ENCODE measurements at places on chromosomes 11 and 22.

DNA sequence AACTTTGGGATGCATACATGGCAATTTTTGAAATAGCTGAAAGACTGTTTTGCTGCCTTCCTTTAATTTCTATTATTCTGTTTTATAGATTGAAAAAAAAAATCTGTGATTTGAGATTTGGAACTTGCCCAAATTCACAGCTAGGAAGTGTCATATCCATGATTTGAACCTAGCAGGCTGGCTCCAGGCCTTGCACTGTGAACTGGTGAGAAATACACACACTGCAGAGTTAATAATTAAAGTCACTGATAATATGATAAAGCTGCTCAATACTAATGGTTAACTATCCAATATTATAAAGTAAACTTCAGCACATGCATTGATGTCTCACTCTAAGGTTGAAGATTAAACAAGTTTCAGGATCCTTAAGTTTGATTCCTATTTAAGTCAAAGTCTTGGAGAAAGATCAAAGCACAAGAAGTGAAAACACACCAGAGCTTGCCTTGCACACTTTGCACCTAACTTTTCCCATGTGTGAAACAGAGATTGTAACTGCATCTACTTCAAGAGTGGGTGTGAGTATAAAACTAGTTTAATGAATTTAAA lies 150.6 kb upstream of the CCDC179 start:
- no peak for DNase-seq

DNA sequence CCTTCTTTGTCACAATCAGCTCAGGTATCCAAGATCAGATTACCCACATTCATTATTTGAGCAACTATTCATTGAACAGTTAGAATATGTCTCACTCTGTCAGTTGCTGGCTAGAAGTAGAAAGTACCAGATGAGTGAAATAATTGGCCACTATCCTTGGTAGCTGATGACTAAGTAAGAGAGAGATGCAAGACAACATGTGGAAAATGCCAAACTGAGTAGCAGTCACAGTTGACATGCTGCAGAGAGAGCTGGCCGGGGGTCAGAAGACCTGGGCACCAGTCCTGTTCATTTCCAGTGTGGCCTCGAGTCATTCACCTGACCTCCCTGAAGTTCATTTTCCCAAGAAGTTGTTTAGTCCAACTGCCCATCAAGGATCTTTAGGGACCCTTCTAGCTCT lies 22.5 kb upstream of the SMIM35 start:
- peak; percentile 40 for DNase-seq

DNA sequence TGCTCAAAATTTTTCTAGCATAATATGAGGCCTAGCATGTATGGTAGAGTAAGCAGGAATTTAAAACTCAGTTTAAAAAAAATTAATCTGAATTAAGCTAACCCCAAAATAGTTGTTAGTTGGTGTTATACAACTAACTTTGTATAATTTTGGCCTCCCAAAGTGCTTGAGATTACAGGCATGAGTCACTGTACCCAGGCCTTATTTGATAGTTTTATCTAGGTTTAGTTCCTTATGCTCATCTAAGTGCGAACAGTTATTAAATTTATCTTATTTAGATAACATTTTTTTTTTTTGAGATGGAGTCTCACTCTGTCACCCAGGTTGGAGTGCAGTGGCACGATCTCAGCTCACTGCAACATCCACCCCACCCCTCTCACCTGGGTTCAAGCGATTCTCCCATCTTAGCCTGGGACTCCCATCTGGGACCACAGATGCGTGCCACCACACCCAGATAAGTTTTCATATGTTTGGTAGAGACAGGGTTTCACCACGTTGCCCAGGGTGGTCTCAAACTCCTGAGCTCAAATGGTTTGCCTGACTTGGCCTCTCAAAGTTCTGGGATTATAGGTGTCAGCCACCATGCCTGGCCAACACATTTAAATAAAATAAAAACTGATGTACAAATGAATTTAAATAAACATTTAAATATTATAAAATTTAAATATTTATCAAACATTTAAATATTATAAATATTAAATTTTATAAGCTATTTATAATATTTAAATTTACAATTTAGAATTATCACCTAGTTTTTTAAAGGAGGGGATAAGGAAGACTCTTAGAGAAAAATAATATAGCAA lies 7.5 kb downstream of the IL18 start:
- DNase-seq, result no peak

DNA sequence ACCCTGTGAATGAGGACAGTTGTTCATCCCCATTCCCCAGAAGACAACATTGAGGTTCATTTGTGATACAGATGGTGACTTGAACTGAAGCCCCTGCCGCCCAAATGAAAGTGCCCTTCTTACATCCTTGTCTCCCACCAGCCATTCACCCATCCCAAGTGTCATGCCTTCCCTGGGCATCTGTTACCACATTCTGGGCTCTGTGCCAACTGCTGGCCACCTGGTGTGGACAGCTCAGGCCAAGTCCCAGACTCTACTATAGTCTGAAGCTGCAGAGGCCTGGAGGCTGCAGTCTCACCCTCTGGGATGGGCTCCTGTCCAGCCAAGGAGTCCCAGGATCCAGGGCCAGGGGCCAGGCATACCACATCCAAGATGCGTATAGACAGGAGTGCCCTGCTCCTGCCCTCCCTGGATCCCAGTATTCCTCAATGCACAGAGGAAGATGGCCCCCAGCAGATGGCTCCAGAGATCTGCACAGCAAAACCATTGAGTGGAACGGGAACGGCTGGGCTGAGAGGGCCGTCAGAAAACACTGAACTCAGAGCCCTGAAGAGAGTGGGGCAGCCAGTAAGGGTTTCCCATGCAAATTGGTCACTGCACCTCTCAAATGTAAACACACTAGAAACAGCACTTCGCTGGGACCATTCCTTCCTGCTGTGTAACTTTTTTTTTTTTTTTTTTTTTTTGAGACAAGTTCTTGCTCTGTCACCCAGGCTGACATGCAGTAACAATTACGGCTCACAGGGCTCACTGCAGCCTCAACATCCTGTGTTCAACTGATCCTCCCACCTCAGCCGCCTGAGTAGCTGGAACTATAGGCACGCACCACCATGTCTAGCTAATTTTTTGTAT lies 22.8 kb downstream of the ARRB1 start:
- DNase-seq, result peak; percentile 70

DNA sequence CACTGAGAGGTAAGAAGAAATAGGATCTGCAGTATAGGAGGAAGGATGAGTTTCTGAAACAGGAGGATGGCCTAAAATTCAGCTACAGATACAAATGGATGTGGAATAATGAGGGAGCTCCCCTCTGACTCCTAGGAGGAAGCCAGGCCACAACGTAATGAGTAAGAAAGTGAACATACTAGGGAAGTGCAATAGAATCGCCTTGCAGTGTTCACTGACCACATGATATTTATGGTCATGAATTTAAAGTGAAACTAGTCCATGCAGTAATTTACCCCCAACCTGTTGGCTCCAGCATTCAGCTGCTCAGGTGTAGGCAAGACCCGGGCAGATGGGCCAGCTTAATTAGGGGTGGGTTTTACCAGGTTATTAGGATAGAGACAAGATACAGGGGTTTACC lies 101.7 kb downstream of the DEUP1 start:
- no peak for DNase-seq

DNA sequence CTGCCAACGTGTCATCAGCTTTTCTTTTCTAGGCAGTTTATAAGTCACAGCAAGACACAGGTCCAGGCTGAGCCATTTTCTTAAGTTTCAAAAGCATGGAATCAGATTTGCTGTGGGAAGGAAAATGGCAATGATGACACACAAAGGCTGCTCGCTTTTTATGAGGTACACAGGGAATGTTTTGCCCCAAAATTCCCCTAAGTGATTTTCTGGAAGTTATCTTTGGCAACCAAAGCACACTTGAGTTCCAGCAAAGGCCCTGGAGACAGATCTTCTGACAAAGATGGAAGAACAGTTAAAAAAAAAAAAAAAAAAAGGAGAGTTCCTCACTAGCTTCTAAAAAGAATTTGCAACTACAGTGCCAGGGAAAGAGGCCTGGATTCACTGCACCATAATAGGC lies 260.8 kb downstream of the LARGE1 start:
- DNase-seq, result peak; percentile 58

DNA sequence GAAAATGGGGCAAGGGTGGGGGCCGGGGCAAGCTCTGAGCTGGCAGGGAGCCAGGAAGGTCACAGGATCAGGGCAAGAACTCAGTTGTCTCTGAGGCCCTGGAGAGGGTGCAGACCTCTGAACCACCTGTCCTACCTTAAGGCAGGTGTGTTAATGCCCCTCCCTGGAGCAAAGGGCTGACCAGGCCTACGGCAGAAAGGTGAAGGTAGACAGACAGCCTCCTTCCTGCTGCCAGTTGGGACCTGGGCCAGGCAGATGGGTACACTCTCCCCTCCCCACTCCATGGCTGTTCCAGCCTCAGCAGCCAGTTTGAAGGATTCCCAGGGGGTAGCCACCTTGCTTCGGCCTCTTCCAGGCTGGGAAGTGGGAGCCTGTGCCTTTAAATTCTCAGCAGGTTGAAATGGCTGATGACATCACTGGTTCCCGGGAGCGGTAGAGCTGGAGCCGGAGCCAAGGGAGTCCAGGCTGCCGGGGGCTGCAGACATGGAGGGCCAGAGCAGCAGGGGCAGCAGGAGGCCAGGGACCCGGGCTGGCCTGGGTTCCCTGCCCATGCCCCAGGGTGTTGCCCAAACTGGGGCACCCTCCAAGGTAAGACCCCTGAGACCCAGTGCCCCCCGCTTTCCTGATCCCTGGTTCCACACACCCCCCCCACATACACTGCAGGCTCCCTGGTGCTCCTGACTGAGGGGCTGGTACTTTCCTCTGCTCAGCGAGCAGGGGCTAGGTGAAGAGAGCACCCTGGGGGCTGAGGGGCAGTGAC lies at the start of gene INPP5J:
TSS of gene INPP5J (plus strand) at position 435 of the 760 bp plus-strand sequence. CDS start at position 484, 49 bp downstream.
- DNase-seq, result no peak

DNA sequence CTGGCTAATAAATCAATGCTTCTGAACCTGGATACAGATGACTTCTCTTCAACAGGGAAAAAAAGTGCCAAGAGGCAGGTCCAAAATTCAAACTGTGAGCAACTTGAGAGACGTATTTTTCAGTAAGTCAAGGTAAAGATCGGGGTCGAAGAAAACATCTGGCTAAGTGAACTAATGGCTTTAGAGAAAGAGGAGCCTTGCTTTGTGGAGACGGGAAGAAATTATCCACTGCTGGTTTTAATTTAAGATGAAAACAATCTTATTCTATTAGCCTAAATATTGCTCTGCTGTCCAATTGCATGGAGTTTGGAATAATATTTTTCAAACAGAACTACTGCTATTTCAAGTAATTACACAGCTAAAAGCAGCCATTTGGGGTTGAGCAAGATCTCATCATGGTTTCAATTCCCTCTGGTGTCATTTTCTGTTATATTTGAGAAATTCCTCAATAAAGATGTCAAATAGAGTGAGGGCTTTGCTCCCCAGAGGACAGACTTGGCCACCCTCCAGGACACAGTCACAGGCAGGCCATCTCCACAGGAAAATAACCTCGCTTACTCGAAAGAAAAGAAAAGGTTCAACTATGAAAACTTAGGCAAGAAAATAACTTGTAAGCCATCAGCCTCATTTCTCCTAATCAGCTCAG lies 29.8 kb downstream of the SCUBE1 start:
- peak; percentile 51 for DNase-seq

DNA sequence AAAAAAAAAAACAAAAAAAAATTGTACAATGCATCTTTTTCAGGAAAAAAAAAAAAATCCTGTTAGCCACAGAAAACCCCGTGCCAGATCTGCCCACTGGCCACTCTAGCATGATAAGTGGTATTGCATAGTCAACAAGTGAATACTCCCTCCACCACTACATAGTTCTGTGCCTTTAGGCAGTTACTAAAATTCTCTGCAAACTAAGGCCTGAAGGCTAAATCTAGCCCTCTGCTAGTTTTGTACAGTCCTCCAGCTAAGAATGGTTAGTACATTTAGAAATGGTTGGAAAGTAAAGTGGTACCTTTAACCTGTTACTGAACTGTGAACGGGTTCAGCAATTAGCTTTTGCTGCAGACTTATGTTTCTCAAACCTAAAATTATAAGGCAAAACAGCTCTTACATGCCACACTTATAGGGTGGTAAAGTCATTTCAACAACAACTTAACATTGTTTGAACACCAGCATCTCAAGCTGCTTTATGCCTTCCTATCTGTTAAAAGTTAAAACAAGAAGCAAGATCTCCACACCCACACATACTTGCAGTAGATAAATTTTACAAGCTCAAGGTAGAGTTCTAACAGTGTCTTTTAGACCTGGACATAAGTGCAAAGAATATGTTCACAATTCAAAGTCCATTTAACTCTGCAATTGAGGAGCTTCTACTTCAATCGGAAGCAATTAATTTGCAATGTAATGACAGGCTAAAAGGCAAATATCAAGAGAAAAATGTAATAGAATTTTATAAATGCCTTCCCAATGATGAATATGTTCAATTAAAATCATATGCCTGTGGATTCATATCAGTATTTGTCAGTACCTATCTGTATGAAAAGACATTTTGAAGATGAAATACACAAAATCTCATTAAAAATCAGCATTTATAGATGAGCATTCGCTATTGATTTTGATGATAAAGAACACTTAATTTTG lies 7.3 kb downstream of the C11orf71 start:
- no peak for DNase-seq

DNA sequence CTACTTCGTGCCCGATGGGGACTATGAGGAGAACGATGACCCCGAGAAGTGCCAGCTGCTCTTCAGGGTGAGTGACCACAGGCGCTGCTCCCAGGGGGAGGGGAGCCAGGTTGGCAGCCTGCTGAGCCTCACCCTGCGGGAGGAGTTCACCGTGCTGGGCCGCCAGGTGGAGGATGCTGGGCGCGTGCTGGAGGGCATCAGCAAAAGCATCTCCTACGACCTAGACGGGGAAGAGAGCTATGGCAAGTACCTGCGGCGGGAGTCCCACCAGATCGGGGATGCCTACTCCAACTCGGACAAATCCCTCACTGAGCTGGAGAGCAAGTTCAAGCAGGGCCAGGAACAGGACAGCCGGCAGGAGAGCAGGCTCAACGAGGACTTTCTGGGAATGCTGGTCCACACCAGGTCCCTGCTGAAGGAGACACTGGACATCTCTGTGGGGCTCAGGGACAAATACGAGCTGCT lies 751 bp downstream of the FIBIN start:
- DNase-seq, result peak; percentile 12

GRCh38 chr22:31652088-31652487 lies 9.9 kb downstream of the PISD start:
- no peak for DNase-seq

GRCh38 chr11:42337786-42338455 lies 878.5 kb upstream of the LRRC4C start:
- no peak for DNase-seq

DNA sequence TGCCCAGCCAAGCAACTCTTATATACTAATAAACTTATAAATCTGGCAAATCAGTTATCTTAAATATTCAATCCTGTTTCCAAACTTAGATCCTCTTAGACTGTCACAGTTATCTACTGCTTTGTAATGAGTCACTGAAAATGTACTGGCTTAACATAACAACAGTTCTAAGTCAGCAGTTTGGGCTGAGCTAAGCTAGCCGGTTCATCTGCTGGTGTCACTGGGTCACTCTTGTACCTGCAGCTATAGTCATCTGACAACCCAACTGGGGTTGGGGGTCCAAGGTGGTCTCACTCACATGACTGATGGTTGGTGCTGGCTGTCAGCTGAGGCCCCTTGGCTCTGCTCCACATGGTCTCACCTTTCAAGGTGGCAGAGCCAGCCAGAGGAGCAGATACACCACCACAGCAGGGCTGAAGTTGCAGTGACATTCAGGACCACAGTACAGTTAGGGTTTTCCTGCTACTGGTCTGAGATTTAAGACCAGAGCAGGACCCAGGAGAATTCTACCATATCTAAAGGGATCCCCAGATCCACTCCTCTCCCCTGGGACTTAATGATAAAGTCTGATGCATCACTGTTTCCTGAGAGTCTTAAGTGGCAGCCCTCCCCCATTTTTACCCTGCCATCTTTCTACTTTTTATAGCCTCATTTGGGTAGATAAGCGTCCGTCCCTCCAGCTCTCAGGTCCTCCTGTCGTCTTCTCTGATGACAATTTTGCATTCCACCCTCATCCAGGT lies 7.9 kb upstream of the MACROD1 start:
- DNase-seq, result no peak
